AG04450 (cell line): ENCODE measurements at places on chromosomes 2 and 18.

DNA sequence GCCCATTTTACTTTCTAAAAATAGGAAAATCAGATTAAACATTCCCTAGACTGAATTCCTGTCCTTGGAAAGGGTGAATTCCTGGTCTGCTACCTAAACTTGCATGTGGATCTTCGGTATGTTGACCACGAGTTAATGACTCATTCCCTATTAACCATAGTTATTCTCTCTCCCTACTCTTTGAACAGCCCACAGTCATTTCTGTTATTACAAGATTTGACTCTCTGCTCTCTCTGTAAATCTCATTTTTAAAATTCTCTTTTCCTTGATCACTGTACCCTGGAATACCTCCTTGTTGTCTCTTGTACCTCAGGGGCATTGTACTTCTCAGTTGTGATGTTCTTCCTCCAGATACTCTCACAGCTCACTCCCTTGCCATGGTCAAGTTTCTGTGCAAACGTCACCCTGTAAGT is 92.0 kb upstream of the GULP1 start:
- DNase-seq, result peak; percentile 60

DNA sequence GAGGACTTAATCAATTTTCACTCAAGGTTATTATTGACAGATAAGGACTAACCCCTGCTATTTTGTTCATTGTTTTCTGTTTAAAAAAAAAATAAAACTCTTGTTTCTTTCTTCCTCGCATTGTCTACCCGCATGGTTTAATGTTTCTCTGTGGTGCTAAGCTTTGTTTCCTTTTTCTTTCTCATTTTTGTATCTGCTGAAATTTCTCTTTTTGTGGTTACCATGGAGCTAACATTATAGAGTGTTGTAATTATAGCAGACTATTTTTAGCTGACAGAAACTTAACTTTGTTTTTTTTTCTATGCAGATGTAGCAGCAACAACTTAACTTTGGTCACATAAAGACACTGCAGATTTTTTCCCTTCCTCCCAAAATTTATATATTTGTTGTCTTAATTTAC is 43.1 kb upstream of the CHN1 start:
- DNase-seq, result no peak

DNA sequence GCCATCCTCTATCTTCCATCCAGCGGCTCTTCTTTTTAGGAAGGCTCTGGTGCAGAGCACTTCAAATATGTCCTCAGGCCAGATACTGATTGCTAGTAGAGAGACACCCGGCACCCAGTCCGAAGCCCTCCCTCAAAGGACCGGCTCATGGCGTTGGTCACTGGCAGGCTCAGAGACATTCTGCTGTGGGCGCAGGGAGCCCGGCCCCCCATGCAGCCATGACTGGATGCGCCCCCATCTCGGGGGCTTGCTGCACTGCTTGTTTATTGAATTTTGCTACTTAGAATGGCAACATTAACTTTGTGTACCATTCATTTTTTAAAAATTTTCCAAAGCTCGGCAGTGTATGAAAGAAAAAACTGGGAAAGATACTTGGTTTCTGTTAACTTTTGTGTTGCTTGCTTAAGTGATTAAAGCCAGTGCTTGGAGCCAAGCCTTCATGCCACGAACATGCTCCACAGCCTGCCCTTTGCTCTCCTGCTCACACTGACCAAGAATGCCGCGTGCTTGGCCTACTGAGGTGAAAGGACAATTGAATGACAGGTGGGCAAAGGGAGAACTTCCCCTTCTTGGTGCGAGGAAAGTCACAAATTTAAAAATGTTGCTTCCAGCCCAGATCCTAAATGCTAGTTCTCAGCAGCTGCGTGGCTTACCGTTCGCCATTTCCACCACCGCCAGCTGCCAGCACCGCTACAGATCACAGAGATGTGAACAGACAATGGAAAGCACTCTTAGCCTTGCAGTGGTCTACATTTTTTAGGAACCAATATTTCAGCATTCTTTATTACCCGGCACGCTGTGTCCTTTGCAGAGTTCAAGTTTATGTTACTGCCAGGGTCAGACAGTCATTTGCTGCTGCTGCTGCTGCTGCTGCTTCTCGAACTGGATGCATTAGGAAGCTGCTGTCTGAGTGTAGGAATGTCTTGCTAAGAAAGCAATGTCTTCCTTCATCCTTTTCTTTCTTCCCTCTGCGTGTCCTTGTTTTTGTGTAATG is 76.7 kb downstream of the FAM210A start:
- DNase-seq, result no peak

- no peak for DNase-seq
Observed at GRCh38 chr2:1173528-1173927, 222.9 kb downstream of the SNTG2 start.

GRCh38 chr18:67194886-67195285 is 321.6 kb downstream of the DSEL start:
- DNase-seq, result no peak

- no peak for DNase-seq
Observed at GRCh38 chr2:24652265-24653182, 140.7 kb downstream of the PTRHD1 start.

DNA sequence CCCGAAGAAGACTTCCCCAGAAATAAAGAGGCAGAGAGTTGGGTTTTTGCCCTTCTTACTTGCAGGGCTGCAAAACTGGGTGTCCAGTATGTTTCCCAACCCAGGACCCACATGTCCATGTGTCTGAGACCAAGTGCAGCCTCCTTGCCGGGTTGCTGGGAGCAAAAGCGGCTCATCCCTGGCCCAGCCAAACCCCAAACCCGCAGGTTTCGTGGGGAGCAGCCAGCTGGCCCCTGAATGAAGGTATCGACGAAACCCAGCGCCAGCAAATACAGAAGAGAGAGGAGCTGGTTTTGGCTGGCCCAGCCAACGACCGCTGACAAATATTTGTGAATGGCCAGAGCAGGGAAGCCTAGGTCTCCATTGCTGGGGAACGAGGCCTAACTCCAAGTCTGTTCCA is 197.1 kb downstream of the SMAD7 start:
- DNase-seq, result no peak

GRCh38 chr2:225756198-225756597 is 356.7 kb downstream of the NYAP2 start:
- no peak for DNase-seq

DNA sequence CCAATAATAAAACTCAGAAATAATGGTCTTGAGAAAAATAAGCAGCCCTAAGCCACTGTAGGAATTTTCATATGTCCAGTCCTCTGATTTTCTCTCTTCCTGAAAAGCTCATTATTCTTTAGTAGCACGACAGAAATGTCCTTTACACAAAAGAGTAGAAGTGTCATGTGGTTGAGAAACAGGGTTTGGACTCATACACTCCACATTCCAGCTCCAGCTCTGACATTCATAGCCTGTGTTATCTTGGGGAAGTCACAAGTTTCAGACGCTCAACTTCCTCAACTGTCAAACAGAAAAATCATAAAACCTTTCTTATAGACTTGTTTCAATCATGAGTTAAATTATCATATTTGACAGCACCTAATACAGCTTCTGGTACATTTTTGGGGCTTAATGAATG is 511.5 kb downstream of the TNS1 start:
- no peak for DNase-seq

- no peak for DNase-seq
Observed at GRCh38 chr2:29080886-29081743, 6.8 kb upstream of the PCARE start.

- no peak for DNase-seq
Observed at GRCh38 chr2:232607011-232607410, 26.4 kb upstream of the EFHD1 start.

GRCh38 chr2:905091-905832 is 45.4 kb upstream of the SNTG2 start:
- DNase-seq, result no peak

DNA sequence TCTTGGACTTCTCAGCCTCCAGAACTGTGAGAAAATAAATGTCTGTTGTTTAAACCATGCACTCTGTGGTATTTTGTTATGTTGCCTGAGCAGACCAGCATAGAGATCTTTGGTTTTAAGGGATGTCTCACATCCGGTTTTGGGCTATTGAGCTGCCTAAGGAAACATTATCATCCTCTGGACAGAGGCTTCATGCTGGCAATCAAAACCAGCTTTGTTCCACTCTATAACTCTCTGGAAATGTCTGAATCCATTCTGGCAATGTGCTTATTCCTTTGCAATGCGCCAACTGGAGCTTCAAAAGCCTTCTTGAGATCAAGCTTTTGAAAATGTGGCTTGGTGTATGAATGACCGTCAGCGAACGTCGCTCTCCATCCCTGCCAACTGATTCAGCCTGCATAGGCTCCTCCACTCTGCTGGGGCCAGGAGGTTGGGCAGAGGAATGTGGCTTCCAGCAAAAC is 183.6 kb upstream of the MGAT5 start:
- DNase-seq, result no peak

DNA sequence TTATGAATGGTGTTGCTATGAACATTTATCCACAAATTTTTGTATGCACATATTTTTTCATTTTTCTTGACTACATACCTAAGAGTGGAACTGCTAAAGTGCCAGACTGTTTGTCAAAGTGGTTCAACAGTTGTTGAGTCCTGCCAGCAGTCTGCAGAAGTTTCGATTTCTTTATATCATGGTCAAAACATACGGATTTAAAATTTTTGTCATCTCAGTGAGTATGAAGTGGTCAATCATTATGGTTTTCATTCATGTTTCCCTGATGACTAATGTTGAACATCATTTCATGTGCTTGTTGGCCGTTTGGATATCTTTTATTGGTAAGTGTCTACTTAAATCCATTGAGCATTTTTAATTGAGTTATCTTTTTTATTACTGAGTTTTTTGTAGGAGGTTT is 39.2 kb downstream of the CCDC138 start:
- no peak for DNase-seq

DNA sequence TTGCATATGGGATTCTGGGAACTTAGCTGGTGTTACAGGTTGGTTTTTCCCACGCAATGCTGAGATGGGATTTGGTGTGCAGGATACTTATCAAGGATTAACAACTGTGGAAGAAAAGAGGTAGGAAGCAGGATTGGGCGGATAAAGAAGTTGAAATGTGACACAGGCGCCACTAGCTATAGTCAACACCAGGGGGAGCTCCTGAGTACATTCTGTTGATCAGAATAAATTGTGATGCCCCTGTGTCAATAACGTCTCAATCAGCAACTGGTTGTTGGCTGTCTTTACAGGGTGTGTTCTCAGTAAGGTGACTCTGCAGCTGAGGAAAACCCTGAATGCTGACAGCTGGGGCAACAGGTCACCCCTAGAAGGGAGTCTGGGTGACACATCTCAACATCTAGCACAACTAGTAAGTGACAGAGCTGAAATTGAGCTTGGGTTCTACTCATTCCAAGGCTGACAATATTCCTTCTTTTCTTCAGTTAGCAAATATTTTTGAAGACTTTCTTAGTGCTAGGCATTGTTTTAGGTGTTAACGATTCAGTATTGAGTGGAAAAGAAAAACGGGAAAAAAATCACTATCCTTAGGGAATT is 143.0 kb downstream of the ARL6IP6 start:
- no peak for DNase-seq

DNA sequence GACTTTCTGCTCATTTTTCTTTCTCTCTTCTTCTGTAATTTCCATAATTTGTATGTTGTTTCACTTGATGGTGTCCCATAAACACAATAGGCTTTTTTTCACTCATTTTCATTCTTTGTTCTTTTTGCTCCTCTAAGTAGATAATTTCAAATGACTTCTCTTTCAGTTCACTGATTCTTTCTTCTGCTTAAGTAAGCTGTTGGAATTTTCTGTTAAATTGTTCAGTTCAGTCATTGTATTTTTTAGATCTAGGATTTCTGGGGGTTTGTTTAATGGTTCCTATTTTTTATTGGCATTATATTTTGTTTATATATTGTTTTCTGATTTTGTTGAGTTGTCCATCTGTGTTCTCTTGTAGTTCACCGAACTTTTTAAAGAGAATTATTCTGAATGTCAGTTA is 19.5 kb downstream of the SP140L start:
- no peak for DNase-seq

GRCh38 chr2:19769513-19769912 is 132.3 kb downstream of the TTC32 start:
- no peak for DNase-seq

- no peak for DNase-seq
Observed at GRCh38 chr18:21057112-21057511, 54.5 kb downstream of the ROCK1 start.

- no peak for DNase-seq
Observed at GRCh38 chr2:71592181-71592711, 138.9 kb downstream of the DYSF start.

- DNase-seq, result no peak
Observed at GRCh38 chr18:54254265-54254758, 15.0 kb upstream of the POLI start.
